ENCODE measurements at places on chromosomes 2 and 18.

DNA sequence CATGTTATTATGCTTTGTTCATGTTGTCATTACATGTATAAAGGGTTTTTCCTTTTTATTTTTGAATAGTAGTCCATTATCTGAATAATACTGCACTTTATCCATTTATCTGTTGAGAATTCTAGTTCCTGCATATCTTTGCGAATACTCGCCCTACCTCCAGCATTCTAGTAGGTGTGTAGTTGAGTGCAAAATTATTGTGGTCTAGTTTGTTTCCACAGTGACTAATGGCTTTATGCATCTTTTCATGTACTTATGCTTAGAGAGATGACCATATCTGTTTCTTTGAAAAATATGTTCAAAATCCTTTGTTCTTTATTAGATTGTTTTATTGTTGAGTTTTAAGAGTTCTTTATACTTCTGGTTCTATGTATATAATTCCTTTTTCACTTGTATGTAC is 48.8 kb downstream of the EIF5B start:
- no peak for DNase-seq

GRCh38 chr2:36672199-36672598 is 24.3 kb upstream of the VIT start:
- no peak for DNase-seq

- DNase-seq = no peak
These were observed 155.4 kb downstream of the FAM210A start for GRCh38 chr18:13570856-13571495.

DNA sequence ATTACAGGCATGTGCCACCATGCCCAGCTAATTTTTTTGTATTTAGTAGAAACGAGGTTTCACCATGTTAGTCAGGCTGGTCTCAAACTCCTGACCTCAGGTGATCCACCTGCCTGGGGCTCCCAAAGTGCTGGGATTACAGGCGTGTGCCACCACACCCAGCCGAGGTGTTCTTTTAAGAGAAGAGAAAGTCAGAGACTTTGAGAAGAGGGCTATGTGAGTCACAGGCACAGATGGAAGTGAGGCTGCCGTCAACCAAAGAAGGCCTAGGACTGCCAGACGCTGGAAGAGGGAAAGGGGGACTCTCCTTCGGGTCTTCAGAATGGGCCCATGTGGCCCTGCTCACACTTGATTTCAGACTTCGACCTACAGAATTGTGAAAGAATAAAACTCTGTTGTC is 67.2 kb upstream of the SH3BP4 start:
- no peak for DNase-seq

GRCh38 chr2:216932863-216933548 is 73.1 kb upstream of the TNP1 start:
- no peak for DNase-seq

DNA sequence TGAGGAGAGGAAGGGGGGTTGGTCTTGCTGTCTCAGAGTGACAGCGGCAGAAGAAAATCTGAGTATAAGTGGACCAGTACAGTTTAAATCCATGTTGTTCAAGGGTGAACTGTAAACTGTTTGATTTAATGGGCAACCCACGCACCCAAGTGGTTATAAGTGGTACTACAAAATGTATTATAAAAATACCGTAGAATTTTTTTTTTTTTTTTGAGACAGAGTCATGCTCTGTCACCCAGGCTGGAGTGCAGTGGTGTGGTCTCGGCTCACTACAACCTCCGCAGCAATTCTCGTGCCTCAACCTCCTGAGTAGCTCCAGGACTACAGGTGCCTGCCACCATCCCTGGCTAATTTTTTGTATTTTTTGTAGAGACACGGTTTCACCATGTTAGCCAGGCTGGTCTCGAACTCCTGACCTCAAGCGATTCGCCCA is 2.1 kb upstream of the CHCHD5 start:
- no peak for DNase-seq

DNA sequence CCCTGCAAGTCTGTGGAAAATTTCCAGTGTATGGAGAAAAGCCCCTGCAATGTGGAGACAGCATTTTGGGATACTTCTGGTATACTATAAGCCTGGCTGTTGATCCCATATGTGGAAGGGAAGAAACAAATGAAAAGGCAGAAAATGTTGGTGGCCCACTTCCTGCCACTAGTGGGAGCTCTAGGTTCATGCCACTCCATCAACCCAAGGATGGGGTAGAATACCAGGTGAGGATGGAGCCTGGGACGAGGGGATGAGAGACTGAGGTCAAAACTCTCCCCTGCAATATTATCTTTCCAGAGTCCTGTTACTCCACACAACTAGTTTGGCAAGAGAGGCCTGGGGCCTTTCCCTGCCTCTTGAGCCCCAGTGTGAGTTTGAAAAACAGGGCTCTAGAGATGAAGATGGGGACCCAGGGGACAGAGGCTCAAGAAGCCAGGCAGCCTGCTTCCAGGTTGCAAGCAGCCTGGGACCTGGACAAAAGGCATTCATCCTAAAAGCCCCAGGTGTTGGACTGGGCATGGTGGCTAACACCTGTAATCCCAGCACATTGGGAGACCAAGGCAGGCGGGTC is 31.9 kb downstream of the BMP10 start:
- DNase-seq = no peak
